ENCODE measurements at places on chromosomes 11 and 22.

DNA sequence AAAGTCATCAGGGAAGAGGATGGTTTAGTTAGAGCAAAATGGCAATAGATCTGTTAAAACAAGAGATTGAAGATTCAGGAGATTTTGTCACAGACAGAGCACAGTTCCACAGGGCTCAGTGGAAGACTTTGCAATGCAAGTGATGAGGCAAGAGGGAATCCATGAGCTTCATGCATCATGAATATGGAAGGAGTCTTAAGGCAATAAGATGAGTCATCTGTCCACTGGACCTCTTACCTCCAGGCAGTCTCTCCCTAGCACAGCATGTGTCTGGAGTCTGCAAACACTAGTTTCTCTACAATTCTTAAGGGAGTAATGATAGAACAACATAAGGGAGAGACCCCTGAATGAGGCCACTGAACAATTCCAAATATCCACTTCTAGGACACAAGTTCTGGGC, 245.7 kb downstream of the NXPE2 start:
- no peak for DNase-seq

- no peak for DNase-seq
These were observed 121.2 kb downstream of the IGLL1 start for GRCh38 chr22:23458663-23459541.

DNA sequence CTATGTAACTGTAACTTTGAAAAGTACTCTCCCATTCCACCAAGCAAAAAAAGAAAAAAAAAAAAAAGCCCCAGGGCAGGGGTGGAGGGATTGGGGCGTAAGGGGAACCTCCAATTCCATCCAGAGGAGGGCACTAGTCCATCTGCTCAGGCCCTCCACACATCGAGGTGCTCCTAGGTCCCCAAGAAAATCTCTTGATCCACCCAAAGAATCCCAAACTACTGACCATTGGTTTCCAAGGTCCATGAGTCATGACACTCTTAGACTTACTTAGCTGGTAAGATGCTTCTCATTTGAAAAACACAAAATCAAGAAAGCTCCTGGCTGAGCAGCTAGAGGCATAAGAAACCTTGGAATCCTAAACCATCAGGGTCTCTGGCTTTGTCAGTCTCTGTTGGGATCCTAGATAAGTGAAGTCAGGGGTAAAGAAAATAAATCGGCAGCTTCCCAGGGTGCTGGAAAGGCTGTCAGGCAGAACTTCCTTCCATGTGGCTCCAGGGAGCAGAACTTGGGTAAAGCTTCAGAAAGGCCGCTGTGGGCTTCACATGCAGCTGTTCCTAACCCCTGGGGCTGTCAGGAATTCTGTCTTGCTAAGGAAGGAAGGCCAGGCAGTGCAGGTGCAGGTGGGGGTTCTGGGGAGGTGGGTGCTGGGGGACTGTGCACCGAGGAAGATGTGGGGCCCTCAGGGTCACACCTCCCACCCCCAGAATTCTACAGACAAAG, 49.4 kb upstream of the ADA2 start:
- DNase-seq, result no peak

- DNase-seq, result no peak
These were observed 37.9 kb upstream of the LMO1 start for GRCh38 chr11:8301622-8302021.

GRCh38 chr22:35348026-35348590, 32.8 kb upstream of the HMOX1 start:
- no peak for DNase-seq

GRCh38 chr11:46983598-46983997, 47.0 kb downstream of the CSTPP1 start:
- DNase-seq, result no peak

- no peak for DNase-seq
These were observed 72.0 kb downstream of the FLI1 start for GRCh38 chr11:128765571-128766549.

DNA sequence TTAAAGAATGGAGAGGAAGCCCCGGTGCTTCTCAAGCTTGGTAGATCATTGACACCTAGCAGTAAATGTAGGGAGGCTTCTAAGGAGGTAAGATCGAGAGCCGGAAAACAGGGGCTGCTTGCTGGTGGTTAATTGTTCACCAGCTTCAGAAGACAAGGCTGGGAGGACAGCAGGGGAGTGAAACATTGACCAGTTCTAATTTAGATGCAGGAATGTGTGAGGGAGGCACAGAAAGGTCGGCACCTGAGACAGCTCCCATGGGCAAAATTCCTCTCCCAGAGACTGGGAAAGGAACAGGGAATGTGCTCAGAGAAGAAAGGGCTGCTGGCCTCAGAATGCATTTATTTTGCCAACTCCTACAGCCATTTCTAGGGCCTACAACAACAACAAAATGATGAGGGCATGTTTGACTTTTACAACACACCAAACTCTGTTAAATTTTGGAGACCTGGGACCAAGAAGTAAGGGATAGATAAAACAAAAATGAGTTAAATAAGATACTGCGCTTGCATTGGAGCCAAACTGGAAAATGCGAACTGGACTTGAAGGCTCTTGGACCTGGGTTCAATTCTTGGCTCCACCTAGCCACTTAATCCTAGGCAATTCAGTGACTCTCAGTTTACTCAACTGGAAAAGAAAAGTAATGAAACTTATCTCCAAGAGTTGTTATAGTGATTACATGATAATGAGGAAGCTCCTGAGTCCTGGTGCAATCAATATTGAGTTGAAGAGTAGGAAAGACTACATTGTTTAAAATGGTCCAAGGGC, 31.0 kb downstream of the FZD4 start:
- no peak for DNase-seq

DNA sequence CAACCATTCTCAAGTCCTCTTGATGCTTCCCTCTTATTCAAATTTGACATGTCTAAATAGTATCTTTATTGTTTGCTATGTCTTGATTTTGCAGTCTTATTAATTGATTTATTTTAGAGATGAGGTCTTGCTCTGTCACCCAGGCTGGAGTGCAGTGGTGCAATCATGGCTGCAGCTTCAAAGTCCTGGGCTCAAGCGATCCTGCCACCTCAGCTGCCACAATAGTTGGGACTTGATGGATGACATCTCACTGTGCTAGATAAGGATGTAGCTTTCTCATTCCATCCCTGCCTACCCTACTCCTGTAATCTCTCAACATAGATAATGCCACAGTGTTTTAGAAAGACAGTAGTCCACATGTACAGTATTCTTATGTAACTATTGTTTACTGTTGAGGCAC, 7.5 kb upstream of the SPTY2D1 start:
- no peak for DNase-seq

- no peak for DNase-seq
These were observed 57.6 kb downstream of the TNRC6B start for GRCh38 chr22:40235308-40235707.

DNA sequence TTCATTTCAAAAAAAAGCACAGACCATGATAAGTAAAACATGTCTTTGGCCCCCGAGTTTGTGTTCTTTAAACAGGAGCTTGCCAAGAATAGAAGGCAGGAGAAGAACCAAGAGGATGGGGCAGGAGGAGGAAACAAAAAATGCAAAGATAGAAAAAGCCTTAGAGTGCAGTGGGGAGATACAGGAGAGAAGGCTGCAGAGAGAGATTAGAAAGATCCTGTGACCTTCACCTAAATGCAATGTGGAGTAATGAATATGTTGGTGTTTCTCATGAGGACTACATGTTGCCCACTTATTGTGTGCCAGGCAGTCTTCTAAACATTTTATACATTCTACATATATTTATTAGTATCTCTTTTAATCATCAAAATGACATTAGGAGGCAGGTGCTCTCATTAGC, 2.3 kb upstream of the APLNR start:
- DNase-seq, result no peak

GRCh38 chr11:109864151-109864661, 229.0 kb upstream of the ZC3H12C start:
- DNase-seq, result peak; percentile 35

DNA sequence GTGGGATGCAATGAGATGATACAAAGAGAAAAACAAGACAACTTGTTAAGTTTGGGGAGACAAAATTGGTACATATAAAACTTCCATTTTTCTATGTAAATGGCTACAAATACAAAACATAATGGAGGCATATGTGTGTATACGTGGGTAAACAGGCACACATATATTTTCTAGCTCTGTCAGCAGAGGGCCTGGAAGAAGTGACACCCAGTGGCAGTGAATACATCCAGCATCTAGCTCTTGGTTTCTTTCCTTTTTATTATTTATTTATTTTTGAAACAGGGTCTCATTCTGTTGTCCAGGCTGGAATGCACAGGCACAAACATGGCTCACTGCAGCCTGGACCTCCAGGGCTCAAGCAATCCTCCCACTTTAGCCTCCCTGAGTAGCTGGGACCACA, 5.0 kb upstream of the RASL10A start:
- DNase-seq, result no peak

DNA sequence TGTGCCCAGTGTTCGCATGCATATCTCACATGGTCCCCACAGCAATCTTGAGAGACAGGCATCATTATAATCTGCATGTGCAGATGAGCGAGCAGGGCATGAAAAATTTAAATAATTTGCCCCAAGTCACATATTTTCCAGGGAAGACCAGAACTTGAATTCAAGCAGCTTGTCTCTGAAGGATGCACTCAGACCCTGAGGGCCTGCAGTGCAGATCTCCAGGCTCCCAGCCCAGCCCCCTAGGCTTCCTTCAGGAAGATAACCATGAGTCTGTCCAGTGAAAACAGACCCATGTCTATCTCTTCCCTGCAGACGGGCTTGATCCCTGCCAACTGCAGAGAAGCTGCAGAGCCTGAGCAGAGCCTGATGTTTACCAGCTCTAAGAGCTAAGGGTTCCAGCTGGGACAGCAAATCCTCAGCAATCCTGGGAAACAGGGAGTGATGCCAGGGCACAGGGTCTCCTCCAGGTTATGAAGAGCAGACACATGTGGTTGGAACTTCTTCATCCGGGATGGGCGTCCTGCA, 55.1 kb downstream of the NAV2 start:
- no peak for DNase-seq

DNA sequence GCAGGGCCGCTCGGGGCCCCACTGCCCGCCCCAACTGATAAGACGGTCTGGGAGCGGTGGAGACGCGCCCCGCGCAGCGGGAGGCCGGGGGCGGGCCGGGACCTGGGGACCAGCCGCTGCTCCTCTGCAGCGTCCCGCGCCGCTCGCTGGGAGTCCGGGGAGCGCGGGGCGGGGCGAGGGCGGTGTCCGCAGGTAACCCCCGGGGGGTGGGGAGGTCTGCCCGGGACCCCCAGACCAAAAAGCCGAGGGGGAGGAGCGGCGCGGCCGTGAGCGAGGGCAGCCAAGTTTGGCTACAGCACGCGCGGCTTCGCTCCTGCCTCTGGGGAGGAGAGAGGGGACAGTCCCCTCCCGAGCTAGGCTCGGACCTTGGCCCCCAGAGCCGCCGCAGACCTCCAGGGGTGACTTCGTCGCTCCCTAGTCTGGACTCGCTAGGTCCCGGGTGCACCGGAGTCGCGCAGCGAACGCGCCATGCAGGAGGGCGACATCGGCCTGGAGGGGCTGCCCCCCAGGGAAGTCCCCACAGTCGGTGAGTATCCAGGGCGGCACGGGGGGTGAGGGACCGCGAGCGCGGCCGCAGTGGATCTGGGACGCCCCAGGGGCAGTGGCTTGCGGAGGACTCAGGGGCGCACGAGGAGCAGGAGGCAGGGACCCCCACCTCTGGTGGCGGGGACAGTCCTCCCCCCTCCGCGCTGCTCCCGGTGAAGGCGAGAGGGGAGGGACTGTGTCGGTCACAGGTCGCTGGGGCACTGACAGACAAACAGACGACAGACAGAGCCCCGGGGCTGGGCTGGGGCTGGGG, 92.3 kb upstream of the ANO1 start:
- DNase-seq, result no peak

- DNase-seq, result no peak
These were observed at the start of gene MUC15 for GRCh38 chr11:26571861-26572654. MUC15 (minus strand) TSS chr11:26572263; CDS start chr11:26567094, 5,169 bp downstream.

- peak; percentile 83 for DNase-seq
These were observed 48.2 kb downstream of the MORC2 start for GRCh38 chr22:30920407-30920806.

GRCh38 chr22:21622011-21622918, 7.6 kb downstream of the YDJC start:
- DNase-seq, result no peak

DNA sequence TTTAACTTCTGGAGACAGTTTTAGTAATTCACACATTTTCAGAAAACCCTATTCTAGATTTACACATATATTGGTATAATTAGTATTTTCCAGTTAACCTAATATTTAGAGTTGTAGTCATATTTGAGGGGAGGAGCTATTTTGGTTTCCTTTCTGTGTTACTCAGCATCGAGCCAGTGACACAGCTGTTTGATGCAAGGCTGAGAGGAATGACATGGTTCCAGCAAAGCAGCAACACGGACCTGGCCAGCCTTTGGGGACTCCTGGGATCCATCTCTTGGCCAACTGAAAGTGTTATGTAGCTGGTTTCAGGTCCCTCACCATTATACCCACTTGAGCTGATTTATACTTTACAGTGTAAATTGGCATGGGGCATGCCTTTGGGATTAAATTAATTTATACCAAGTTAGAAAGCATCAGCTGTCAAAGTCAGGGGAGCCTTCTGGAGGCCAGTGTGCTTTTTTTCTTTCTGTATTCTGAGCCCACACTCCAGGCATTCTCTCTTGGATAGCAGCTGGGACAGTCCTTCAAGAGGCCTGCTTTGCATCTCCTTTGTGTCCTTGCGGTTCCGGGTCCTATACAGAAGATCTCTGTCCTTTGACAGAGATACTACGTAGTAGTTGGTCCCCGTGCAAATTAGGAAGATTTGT, 91.3 kb upstream of the SLC25A18 start:
- DNase-seq, result peak; percentile 13

GRCh38 chr11:107583629-107584195, 7.2 kb upstream of the ELMOD1 start:
- DNase-seq, result no peak

DNA sequence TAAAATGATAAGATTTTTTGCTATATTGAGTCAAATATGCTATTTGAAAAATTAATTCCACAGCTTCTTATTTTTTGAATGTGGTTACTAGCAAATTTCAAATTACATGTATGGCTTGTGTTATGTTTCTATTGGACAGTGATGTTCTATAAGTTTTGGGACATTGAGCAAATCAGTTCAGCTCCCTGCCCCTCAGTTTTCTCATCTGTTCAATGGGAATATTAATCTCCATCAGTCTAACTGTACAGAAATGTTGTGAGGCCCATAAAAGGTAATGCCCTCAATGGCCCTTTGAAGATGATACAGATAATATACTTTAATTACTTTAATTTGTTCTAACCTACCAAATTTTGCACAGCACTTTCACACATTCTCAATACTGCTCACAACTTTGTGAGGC, 15.2 kb downstream of the WT1 start:
- no peak for DNase-seq

DNA sequence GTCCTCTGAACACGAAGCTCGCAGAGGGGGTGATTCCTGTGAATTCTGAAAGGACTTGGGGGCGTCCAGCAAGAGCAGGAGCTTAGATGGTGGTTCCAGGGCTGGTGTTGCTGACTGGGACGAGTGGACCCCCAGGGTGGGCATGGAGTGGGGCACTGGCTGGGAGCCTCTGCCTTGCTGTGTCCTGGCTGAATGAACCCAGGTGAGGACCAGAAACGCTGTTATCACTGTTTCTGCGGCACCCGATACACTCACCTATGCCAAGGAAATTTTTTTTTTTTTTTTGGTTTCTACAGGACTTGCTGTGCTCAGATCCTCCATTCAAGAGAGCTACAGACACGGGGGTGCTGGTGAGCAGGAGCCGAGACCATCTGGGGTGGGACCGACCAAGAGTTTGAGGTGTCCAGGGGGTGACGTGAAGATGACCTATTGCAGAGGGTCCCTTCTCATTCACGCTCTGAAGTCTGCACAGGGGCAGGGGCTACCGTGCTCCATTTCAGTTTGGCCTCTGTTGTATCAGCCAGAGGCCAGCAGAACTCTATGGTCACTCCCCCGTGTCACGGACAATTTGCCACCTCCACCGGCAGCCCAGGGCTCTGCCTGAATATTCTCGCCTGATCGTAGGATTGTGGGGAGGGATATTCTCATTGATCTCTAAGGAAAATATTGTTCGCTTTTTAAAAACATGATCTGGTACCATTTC, 3.6 kb downstream of the SMIM38 start:
- DNase-seq, result no peak
